Fibroblast of mammary gland (primary cell): ENCODE measurements at places on chromosomes 5 and 9.

GRCh38 chr5:147223948-147224791, 10.7 kb upstream of the STK32A start:
- peak; percentile 61 for DNase-seq

DNA sequence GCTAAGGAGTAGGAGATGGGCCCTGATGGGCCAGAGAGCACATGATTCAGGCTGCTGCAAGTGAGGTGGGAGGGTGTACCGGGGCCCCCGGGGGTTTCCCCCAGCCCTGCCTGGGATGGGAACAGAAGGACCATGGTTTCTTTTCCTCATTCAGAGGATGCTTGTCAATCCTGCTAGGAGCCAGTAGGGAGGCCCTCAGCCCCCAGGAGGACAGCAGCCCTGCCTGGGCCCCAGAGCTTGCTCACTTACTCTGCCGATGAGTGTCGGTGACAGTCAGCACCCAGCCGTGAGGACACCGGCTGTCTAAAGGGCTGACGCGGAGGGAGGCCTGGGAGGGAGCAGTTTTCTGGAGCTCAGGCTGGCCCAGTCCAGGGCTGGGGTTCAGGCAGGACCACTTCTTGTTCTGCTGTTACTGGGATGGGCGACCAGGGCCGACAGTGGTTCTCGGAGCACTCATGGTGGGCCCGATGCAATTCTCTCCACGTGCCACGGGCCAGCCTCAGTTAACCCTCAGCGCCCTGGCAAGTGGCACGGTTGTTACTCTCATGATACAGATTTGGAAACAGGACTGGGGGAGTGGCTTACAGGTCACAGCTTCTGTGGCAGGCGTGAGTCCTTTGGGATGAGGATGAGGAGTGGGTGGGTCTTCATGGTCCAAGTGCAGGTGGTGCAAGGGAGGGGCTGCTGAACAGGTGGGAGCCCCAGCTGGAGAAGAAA, 1.8 kb downstream of the ARRDC1 start:
- no peak for DNase-seq

- DNase-seq: no peak
Measured at GRCh38 chr9:97179616-97180015, 127.8 kb upstream of the CCDC180 start.

- peak; percentile 88 for DNase-seq
Measured at GRCh38 chr5:132677191-132677590, 3.4 kb downstream of the IL4 start.

GRCh38 chr9:127437497-127438264, 13.5 kb downstream of the ZNF79 start:
- no peak for DNase-seq

DNA sequence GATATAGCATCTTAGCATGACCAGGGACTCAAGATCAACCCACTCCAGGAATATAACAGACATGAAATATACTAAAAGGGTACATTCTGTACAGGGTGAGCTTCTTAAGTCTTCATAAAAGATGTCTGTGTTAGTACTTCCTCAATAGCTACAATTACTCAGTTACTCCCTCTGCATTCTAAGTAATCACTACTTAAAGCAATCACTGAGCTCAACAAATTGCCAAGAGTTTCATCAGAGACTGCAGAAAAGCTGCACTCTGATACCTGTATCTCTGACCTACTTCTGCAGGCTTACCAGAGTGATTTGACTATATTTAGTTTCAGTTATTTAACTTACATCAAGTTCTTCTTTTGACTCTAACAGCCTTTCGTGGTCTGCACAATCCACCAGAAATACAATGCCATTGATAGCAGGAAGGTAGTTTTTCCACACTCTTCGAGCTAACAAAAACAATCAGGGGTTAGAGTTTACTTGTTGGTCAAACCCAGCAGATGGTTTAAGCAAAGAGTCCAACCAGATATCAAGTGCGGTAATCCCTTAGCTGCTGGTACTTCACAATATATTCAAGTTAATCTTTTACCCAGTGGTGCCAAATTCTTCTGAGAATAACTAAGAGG, 23.3 kb downstream of the SAR1B start:
- no peak for DNase-seq

DNA sequence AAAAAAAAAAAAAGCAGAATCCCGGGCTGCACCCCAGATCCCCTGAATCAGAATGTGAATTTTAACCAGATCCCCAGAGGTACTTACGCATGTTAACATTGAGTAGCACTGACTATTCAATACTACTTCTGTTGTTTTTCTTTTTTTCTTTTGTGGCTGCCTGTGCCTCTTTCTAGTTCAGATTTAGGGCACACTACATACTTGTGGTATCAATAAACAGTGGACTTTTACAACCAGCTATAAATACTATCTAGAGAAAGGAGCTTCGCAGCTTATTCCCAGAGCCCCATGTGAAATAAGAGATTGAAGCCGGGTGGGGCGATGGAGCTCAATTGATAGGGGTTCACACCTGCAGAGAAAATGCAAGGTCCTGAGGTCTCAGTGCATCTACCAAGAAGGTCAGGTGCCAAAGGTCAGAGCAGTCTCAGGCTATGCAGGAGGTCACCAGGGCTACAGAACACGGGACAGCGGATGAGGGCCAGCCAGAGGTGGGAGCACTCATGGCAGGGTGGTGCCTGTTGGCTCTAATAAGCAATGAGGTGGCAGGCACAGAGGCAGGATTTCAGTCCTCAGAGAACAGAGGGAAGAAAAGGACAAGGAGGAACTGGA, 22.3 kb downstream of the WWC1 start:
- DNase-seq: no peak

DNA sequence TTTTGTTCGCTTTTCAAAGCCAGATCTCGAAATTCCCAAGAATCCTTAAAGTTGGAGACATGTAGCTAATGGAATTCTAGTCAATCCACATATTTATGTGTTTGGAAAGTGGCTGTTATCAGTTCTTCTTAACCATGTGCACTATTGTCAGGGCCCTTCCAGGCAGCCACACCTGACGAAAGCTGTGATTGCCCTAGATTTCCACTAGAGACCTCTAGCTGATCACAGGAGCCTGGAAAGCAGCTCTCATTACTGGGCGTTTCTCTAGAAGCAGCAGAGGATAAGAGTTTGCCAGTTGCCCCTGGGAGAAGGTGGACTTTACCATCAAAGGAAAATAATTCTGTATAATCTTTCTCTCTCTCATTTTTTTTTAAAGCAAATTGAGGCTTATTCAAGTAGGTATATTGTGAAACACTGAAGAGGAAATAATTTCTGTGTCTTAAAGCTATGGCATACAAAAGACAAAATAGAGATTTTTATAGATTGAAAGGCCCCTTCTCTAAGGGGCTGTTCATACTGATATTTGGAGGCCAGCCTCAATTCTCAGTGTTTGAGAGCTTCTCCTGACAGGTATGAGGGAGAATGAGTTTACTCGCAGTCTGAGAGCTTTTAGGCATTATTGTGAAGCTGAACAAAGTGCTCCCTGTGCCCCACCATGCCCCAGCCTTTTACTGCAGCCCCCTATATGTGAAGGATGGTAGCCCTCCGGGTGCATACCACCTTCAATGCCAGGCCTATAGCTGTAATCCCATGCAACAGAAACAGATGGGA, 405.4 kb upstream of the ACTBL2 start:
- DNase-seq: peak; percentile 54
